ENCODE measurements at places on chromosomes 2 and 18. TPM values are rescaled to one million over a fixed set of nuclear protein-coding genes. Genes with fewer than 3 reads are reported as not detected.

GRCh38 chr2:205352593-205352992, 329.7 kb upstream of the NRP2 start:
- no peaks in the 10 kb centered on the region for H3K36me3 ChIP-seq
- no peak overlapping the region for H3K27ac ChIP-seq
- no peak overlapping the region for H3K4me3 ChIP-seq
- H3K27me3 ChIP-seq = no peaks in the 10 kb centered on the region

- DNase-seq = no peak
- H3K4me1 ChIP-seq = peaks cover 30% of the 10 kb centered on the region
- peaks cover 38% of the 10 kb centered on the region for H3K36me3 ChIP-seq
- H3K27ac ChIP-seq = no peak overlapping the region
- no peaks in the 10 kb centered on the region for H3K27me3 ChIP-seq
Measured at GRCh38 chr2:46951290-46952064, 35.9 kb upstream of the MCFD2 start.

The AQP12B gene
- total RNA-seq = not detected

DNA sequence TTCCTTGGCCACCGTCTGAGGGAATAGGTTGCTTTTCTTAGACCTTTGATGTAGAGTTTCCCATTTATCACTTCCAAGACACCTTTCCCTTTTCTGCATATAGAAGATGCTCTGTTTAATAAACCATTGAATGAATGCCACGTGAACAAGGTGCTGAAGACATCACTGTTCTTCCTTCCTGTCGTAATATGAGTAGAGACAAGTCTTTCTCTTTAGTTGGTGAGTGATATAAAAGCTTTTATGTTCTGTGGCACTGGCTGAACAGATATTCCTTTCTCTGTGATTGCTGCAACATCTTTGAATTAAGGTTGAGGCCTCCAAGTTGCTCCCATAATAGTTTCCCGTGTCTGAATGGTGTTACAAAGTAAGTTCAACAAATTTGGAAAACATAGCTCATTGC, 38.7 kb downstream of the TTC39C start:
- DNase-seq = no peak
- no peaks in the 10 kb centered on the region for H3K27me3 ChIP-seq
- H3K4me3 ChIP-seq = no peak overlapping the region
- no peaks in the 10 kb centered on the region for H3K36me3 ChIP-seq
- H3K27ac ChIP-seq = no peak overlapping the region

The CCDC74B gene
- total RNA-seq = 2.3 TPM

- H3K36me3 ChIP-seq = no peaks in the 10 kb centered on the region
- H3K4me3 ChIP-seq = no peak overlapping the region
- no peak overlapping the region for H3K27ac ChIP-seq
Measured at GRCh38 chr2:85974390-85974789, 85.6 kb upstream of the ST3GAL5 start.

The MREG gene
- total RNA-seq = not detected

The DCC gene
- total RNA-seq = not detected

DNA sequence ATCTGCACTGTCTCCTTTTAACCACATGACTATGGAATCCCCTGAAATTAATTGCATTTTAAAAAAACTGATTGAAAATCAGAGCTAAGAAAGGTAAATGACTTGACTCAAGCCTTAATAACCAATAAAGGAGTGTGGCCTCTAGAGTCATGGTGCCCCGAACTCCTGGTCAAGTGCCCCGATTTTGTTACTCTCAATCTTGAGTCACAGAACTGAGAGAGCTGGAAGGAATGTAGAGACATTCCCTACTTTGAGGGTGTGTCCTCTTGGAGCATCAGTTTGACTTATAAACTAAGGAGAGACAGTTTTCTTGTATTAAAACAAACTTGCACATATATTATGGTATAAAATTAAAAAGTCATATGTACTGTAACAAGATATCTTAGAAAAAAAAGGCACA, 2.4 kb downstream of the WDR43 start:
- H3K4me3 ChIP-seq = no peak overlapping the region
- no peaks in the 10 kb centered on the region for H3K4me1 ChIP-seq
- no peaks in the 10 kb centered on the region for H3K36me3 ChIP-seq
- no peak for DNase-seq
- H3K27me3 ChIP-seq = no peaks in the 10 kb centered on the region

GRCh38 chr2:38128653-38129052, 52.7 kb upstream of the CYP1B1 start:
- peak overlapping the region; percentile 19 for H3K27ac ChIP-seq
- no peaks in the 10 kb centered on the region for H3K27me3 ChIP-seq
- DNase-seq = peak; percentile 33
- no peak overlapping the region for H3K4me3 ChIP-seq

DNA sequence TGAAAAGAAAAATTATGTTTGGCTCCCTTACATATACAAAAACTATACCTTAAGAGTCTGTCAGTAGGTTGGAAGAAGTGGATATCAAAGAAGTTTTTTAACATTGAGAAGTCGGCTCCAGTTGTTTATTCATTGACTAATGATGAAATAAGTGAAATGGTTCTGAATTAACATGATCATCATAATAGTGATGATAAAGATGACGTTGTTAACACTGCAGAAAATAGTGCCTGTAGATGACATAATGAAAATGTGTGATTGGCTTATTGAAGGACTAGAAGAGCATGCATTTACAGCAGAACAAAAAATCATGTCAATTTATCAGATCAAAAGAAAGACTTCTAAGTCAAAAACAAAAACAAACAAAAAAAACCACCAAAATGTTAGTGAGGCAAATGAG, 1125.4 kb upstream of the NXPH2 start:
- no peaks in the 10 kb centered on the region for H3K4me1 ChIP-seq
- H3K36me3 ChIP-seq = no peaks in the 10 kb centered on the region
- DNase-seq = no peak
- no peaks in the 10 kb centered on the region for H3K27me3 ChIP-seq

DNA sequence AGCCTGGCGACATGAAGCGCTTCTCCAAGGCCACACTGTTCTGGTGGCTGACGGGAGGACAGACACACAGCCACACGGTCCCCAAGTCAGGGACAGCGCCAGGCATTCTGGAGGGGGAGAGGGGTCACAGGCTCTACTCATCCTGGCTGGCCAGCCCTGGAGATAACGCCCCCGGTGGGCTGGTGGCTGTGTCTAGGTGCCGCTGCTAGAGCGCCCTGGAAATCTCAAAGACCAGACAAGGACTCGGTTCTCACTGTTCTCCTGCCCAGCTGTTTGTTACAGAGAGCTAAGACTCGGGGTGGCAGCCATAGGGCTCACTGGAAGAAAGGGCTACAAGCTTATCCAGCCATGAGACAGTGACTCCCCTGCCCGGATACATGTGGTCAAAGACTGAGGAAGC, 72.0 kb downstream of the KCNF1 start:
- no peaks in the 10 kb centered on the region for H3K4me1 ChIP-seq
- no peak for DNase-seq
- no peak overlapping the region for H3K27ac ChIP-seq
- no peaks in the 10 kb centered on the region for H3K27me3 ChIP-seq
- no peak overlapping the region for H3K4me3 ChIP-seq

DNA sequence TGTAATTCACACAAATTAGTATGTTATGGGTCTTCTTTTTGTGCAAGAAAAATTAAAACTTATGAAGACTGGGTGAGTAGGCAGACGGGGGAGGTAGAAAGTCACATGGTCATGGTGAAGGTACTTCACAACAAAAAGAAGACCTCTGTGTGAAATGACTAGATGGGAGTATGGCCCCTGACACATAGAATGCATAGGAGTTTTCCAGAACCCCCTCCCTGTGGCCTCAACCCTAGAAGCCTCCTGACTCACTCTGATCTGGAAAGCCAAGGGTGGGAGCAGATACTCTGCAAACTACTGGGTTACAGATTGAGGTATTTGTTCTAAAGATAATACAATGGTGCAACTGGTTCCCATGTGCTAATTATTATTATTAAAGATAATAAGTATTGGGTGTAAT, 23.2 kb downstream of the SATB2 start:
- DNase-seq = no peak
- no peaks in the 10 kb centered on the region for H3K36me3 ChIP-seq
- no peaks in the 10 kb centered on the region for H3K27me3 ChIP-seq
- H3K4me3 ChIP-seq = no peak overlapping the region

GRCh38 chr2:68730828-68731227, 3.8 kb upstream of the ARHGAP25 start:
- no peak overlapping the region for H3K27ac ChIP-seq
- no peak for DNase-seq
- no peaks in the 10 kb centered on the region for H3K4me1 ChIP-seq
- H3K4me3 ChIP-seq = no peak overlapping the region
- H3K36me3 ChIP-seq = no peaks in the 10 kb centered on the region

GRCh38 chr2:56784046-56784445, 600.3 kb downstream of the CCDC85A start:
- H3K4me3 ChIP-seq = no peak overlapping the region
- no peak overlapping the region for H3K27ac ChIP-seq

GRCh38 chr2:150156876-150157275, 330.6 kb downstream of the RND3 start:
- no peak for DNase-seq
- H3K4me1 ChIP-seq = no peaks in the 10 kb centered on the region
- H3K27me3 ChIP-seq = no peaks in the 10 kb centered on the region

DNA sequence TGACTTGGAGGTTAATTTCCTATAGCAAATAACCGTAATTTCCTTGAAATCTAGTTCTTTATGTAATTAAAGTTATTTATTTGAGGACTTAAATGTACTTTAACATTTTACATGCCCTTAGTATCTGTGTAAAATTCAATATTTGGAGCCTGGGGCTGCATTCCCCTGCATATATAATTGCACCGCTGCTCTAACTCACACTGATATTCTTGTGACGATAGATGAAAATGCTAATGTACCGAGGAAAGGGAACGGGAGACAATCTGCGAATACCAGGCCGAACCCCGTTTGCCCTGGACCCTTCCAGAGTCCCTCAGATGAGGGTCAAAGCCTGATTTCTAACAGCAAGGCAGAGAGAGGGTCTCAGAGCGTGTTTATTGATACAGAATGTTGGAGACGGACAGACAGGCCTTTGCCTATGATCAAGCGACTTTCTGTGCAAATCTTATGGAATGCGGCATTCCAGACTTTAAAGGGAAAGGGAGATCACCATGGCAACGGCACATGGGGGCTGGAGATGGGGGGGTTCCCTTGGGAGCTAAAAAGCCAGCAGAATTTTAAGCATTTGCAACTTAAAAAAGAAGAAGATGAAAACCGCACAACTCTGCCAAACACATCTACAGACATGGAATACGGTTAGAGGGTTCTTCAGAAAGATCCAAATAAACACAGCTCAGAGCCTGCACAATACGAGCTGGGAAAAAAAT, 57.6 kb upstream of the TWIST2 start:
- no peak overlapping the region for H3K27ac ChIP-seq
- no peak overlapping the region for H3K4me3 ChIP-seq
- no peaks in the 10 kb centered on the region for H3K27me3 ChIP-seq
- no peak for DNase-seq

The TRIB2 gene
- 55.6 TPM for total RNA-seq

DNA sequence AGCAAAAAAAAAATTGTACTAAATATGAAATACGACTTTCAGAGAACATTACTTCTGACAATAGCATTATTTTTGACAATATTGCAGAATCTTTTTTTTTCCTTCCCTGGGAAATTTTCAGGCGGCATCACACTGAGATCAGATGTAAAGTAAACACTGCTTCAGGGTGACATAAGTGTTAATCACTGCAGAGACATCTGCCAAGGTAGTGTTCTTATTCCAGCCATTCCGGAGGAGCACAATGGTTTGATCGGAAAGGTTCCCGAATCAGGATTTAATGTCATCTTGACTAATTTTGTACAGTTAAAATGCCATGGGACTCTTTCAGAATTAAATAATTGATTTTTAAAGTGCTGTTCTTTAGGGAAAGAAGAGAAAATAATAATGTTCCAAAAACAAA, 56.7 kb upstream of the ZNF236 start:
- no peak overlapping the region for H3K27ac ChIP-seq
- H3K27me3 ChIP-seq = no peaks in the 10 kb centered on the region
- H3K36me3 ChIP-seq = no peaks in the 10 kb centered on the region
- H3K4me3 ChIP-seq = no peak overlapping the region
- no peaks in the 10 kb centered on the region for H3K4me1 ChIP-seq

DNA sequence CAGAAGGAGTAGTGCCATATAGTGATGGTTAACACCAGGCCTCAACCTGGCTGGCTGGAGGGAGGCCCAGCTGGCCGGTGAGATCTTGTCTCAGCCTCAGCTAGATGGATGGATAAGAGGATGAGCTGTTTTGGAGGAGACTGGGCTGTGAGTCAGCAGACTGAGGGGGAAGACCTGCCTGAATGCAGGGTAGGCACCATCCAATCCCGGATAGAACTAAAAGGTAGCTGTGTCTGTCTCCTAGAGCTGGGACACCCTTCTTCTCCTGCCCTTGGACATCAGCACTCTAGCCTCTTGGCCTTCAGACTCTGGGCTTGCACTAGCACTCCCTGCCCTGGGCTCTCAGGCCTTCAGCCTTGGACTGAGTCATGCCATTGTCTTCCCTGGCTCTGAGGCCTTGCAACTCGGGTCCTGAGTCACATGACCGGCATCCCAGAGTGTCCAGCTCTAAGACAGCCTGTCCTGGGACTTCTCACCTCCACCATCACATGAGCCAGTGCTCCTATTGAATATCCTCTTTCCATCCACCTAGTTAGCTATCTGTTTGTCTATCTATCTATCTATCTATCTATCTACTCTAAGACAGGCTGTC, 131.3 kb downstream of the TPO start:
- no peak overlapping the region for H3K27ac ChIP-seq
- H3K27me3 ChIP-seq = no peaks in the 10 kb centered on the region
- H3K4me1 ChIP-seq = no peaks in the 10 kb centered on the region

Measured in ascending aorta (tissue), 2 donors.